ENCODE measurements at places on chromosomes 7 and 10. TPM values are rescaled to one million over a fixed set of nuclear protein-coding genes. Genes with fewer than 3 reads are reported as not detected.

DNA sequence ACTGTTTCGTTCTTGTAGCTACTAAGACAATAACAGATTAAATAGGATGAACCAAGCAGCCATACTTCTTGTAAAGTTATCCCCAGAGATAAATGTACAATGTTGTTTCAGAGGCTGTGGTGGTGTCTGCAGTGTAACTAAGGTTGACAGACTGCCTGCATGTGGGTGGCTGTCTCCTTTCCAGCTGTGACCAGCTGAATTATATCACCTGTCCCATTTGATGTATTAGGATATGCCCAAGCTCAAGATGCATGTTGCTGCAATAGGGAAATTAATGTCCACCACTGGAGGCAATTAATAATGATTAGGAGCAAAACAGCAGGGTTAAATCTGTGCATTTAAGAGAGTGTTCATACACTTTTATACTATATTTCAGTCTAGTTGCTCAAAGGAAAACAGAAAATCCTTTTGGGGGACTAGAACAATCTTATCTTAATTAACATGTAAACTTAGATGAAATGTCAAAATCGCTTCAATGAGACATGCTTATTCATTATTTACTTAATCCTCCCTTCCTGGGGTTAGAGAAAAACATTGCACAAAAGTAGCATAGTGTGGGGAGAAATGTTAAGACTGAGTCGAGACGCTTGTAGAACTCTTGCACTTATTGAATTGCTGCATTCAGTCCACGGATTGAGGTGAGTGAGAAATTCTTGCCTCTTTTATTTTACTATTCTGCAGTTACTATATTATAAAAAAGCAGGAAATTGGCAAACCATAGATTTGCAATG lies 269.0 kb downstream of the SNX10 start:
- no peak for DNase-seq
- H3K27me3 ChIP-seq, result no peaks in the 10 kb centered on the region
- H3K36me3 ChIP-seq, result no peaks in the 10 kb centered on the region
- no peak overlapping the region for H3K4me3 ChIP-seq
- H3K4me1 ChIP-seq, result no peaks in the 10 kb centered on the region
- H3K27ac ChIP-seq, result no peak overlapping the region

GRCh38 chr7:1927937-1928644 lies 258.0 kb downstream of the ELFN1 start:
- H3K27ac ChIP-seq, result no peak overlapping the region
- no peak for DNase-seq
- no peak overlapping the region for H3K4me3 ChIP-seq
- H3K36me3 ChIP-seq, result no peaks in the 10 kb centered on the region

GRCh38 chr7:31261341-31261740 lies 79.2 kb downstream of the NEUROD6 start:
- no peaks in the 10 kb centered on the region for H3K36me3 ChIP-seq
- no peak for DNase-seq
- H3K4me3 ChIP-seq, result no peak overlapping the region
- H3K27ac ChIP-seq, result no peak overlapping the region
- H3K27me3 ChIP-seq, result no peaks in the 10 kb centered on the region

GRCh38 chr10:97629289-97629688 lies 4.0 kb downstream of the MORN4 start:
- H3K36me3 ChIP-seq, result no peaks in the 10 kb centered on the region
- no peak overlapping the region for H3K4me3 ChIP-seq
- H3K27ac ChIP-seq, result no peak overlapping the region
- no peak for DNase-seq
- no peaks in the 10 kb centered on the region for H3K4me1 ChIP-seq

- H3K4me3 ChIP-seq, result no peak overlapping the region
- no peaks in the 10 kb centered on the region for H3K27me3 ChIP-seq
- H3K4me1 ChIP-seq, result no peaks in the 10 kb centered on the region
- H3K36me3 ChIP-seq, result no peaks in the 10 kb centered on the region
- DNase-seq, result no peak
- no peak overlapping the region for H3K27ac ChIP-seq
These were observed 80.6 kb downstream of the ETV1 start for GRCh38 chr7:13908667-13909397.

The GPC2 gene
- 0.78 TPM for total RNA-seq

The AGAP9 gene
- total RNA-seq, result 21.8 TPM

The TRIM50 gene
- not detected for total RNA-seq
